ENCODE measurements at places on chromosomes 5 and 9. TPM values are rescaled to one million over a fixed set of nuclear protein-coding genes. Genes with fewer than 3 reads are reported as not detected.

Gene HTR1A
- total RNA-seq = 8.4 TPM

Gene KCNN2
- total RNA-seq = 15.0 TPM

Gene CDC25C
- 0.98 TPM for total RNA-seq

Gene MARCOL
- total RNA-seq = not detected

Gene LECT2
- not detected for total RNA-seq

Gene SLC35D2
- total RNA-seq = 1.5 TPM

Gene GRXCR2
- total RNA-seq = not detected

Gene TPM2
- 12.0 TPM for total RNA-seq

Gene RNF183
- total RNA-seq = not detected

Measured in temporal lobe (tissue), 4 donors.